ENCODE measurements at places on chromosomes 4 and X. TPM values are rescaled to one million over a fixed set of nuclear protein-coding genes. Genes with fewer than 3 reads are reported as not detected.

Gene FHIP1A
- total RNA-seq = 0.39 TPM

Gene GLOD5
- not detected for total RNA-seq

Gene GAB1
- 0.48 TPM for total RNA-seq

Gene HAUS3
- total RNA-seq = 14.6 TPM

Gene PAGE2B
- 0.55 TPM for total RNA-seq

Gene STBD1
- 0.14 TPM for total RNA-seq

GRCh38 chr4:98663226-98664006, 5.0 kb upstream of the TSPAN5 start:
- no peaks in the 10 kb centered on the region for H3K27me3 ChIP-seq
- H3K4me3 ChIP-seq = peak overlapping the region; percentile 63
- peak; percentile 80 for DNase-seq
- H3K4me1 ChIP-seq = peaks cover 57% of the 10 kb centered on the region

DNA sequence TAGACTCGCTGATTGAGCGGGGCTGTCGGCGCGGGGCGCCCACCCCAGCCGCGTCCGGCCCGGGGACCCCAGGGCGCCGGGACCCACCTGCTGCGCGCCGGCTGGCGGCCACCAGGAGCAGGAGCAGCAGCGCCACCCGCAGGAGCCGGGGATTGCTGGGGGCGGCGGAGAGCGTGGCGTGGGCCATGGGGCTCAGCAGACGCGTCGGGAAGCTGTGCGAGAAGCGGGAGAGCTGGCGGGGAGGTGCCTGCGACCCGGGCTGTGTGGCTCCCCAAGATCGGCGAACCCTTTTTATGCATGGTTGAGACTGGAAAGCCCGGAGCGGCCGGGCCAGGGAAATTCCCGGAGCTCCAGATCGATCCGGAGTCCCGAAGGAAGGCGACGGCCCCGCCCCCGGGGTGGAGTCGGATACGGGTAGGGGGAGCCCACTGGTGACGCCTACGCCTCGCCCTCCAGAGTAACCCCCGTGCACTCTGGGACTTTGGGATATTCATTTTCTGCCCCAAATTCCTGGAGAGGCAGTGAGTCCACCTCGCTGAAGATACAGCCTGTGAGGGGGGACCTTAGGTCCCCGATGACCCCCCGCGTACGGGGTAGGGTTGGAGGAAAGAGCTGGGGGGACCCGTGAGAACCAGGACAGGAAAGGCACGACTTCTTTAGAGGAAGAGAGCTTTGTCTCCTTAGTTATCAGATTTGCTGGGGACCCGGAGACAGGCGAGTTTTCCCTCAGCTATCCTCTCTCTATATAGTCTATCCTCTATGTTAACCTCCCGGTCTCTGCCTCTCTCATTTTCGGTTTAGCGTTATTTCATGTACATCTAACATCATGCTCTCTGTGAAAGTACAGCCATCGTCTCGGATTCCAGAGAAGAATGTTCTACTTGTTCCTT, at the start of gene CXCL3:
Gene CXCL3 (minus strand): TSS at position 265 of the 890 bp plus-strand sequence. CDS start 78 bp downstream, at position 187.
- DNase-seq = peak; percentile 50
- peaks cover 5% of the 10 kb centered on the region for H3K4me1 ChIP-seq
- H3K27ac ChIP-seq = no peak within 1 kb of the TSS
- no peaks in the 10 kb centered on the region for H3K36me3 ChIP-seq
- peak within 1 kb of the TSS; percentile 60 for H3K4me3 ChIP-seq

DNA sequence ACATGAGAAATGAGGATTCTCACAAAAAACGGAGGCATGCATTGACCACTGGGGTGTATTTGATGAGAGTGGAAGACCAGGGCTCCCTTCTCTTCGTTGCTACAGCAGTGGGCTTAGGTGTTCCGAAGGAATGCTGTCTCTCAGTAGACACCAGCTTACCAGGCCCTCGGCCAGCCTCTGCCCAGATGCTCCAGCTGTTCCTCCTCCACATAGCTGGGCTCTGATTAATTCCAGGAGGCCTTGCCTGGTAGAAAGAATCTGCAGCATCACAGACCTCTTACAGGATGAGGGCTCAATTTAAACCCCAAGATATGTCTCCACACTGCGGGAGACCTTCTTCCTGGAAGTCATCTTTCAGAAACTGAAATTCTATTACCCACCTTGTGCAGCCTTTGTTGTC, 346.6 kb upstream of the TENM3 start:
- H3K36me3 ChIP-seq = no peaks in the 10 kb centered on the region
- H3K27ac ChIP-seq = no peak overlapping the region
- no peak overlapping the region for H3K4me3 ChIP-seq
- DNase-seq = no peak
- H3K4me1 ChIP-seq = no peaks in the 10 kb centered on the region
- no peaks in the 10 kb centered on the region for H3K27me3 ChIP-seq

DNA sequence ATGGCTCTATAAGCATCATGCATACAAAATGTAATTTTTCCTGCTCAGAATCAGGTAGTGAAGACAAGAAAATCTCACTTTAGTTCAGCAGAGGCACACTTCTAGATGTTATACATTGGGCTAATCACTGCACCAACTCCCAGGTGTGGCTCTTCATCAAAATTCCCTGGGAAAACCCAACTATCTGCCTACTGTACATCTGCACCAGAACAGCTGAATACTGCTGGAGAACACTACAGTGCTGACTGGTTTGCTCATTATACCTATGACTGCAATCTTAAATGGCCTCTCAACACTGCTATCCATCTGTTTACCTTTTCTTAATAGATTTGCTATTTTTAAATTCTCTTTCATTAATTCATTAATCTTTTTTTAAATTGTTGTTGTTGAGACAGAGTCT, 92.0 kb downstream of the UGT8 start:
- peaks cover 6% of the 10 kb centered on the region for H3K27me3 ChIP-seq
- H3K4me1 ChIP-seq = no peaks in the 10 kb centered on the region
- DNase-seq = no peak
- H3K36me3 ChIP-seq = no peaks in the 10 kb centered on the region
- H3K4me3 ChIP-seq = no peak overlapping the region

GRCh38 chr4:93828332-93828994, at the start of gene ATOH1:
Gene ATOH1, plus strand, starts transcription at chr4:93828753. Its CDS starts 174 bp downstream, at chr4:93828927.
- peaks cover 72% of the 10 kb centered on the region for H3K27me3 ChIP-seq
- H3K4me1 ChIP-seq = peaks cover 21% of the 10 kb centered on the region
- DNase-seq = peak; percentile 10
- peaks cover 5% of the 10 kb centered on the region for H3K36me3 ChIP-seq
- peak within 1 kb of the TSS; percentile 41 for H3K4me3 ChIP-seq

DNA sequence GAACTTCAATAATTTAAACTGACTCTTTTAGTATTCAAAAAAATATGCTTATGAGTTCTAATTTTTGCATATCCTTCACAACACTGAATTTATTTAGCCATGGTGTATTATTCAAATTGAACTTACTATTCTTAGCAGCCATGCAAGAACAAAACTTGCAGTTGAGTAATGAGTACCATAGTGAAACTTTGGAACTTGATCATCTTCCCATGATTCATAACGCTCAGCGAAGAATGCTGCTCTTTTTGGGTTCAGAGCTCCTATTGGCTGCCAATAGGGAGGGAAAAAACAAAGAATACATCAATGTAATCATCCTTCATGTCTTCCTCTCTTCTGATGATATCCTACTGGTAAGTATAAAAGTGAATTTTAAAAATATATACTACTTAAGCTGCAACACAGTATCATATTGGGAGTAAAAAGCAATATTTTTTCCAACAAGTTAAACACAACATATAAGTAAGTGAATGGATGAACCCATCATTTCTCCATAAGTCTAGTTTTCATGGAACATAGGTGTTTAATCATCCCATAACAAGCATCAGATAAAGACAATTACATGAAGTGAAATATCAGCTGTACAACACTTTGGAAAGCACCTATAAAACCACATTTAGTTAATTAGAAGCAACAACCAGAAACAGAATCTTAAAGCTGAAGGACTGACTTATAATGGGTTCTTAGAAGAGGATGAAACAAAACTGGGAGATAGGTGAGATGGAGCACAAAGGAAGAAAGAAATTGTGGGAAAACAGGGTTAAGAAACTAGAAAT, 145.2 kb upstream of the MAB21L2 start:
- peaks cover 16% of the 10 kb centered on the region for H3K4me1 ChIP-seq
- peaks cover 22% of the 10 kb centered on the region for H3K36me3 ChIP-seq
- H3K27ac ChIP-seq = peak overlapping the region; percentile 59
- peak; percentile 42 for DNase-seq
- H3K4me3 ChIP-seq = peak overlapping the region; percentile 16
- no peaks in the 10 kb centered on the region for H3K27me3 ChIP-seq

GRCh38 chrX:121161501-121161933, 114.1 kb downstream of the GLUD2 start:
- H3K4me3 ChIP-seq = peak overlapping the region; percentile 50
- peak overlapping the region; percentile 89 for H3K27ac ChIP-seq
- H3K36me3 ChIP-seq = no peaks in the 10 kb centered on the region
- peaks cover 51% of the 10 kb centered on the region for H3K4me1 ChIP-seq

DNA sequence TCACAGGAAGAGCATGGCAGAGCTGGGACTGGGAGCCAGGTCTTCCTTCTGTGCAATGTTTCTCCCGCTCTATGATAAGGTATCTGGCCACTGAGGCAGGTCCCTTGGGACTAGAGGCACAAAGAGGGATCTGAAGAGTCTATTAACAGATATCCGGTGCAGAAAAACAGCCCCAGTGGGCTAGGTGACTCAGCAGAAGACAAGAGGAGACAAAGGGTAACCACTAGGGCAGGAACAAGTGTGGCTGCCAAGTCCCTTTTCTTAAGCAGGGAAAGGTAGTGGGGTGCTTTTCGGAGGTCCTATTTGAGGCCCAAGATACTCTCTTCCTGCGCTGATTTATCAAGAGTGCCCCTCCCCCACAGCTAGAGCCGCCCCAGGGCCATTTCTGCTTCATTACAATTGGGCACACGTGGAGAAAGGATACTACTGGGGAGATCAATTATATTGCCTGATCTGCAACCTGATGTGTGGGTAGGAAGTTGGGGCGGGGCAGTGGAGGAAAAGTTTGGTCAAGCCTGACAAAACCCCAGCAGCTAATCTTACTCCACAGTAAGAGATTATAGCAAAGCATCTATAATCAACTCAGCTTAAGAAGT, at the start of gene DGAT2L6:
Gene DGAT2L6 (plus strand): TSS at position 546 of the 596 bp plus-strand sequence. CDS start 100 bp downstream, outside the sequence.
- H3K27me3 ChIP-seq = peaks cover 3% of the 10 kb centered on the region
- DNase-seq = no peak
- H3K27ac ChIP-seq = no peak within 1 kb of the TSS
- H3K36me3 ChIP-seq = no peaks in the 10 kb centered on the region
- H3K4me1 ChIP-seq = peaks cover 10% of the 10 kb centered on the region

- H3K4me3 ChIP-seq = no peak overlapping the region
- no peak for DNase-seq
- H3K36me3 ChIP-seq = no peaks in the 10 kb centered on the region
- H3K4me1 ChIP-seq = no peaks in the 10 kb centered on the region
- no peaks in the 10 kb centered on the region for H3K27me3 ChIP-seq
These were observed 646.1 kb upstream of the FRG1 start for GRCh38 chr4:189294574-189294973.

DNA sequence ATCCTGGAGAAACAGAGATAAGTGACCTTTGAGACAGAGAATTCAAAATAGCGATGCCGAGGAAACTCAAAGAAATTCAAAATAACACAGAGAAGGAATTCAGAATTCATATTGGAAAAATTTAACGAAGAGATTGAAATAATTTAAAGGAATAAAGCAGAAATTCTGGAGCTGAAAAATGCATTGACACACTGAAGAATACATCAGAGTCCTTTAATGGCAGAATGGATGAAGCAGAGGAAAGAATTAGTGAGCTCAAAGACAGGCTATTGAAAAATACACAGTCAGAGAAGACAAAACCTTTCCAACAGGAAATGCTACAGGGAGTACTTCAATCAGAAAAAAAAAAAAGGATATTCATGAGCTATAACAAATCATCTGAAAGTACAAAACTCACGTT, 185.8 kb downstream of the PARM1 start:
- no peak overlapping the region for H3K4me3 ChIP-seq
- no peak overlapping the region for H3K27ac ChIP-seq
- no peak for DNase-seq

- H3K27ac ChIP-seq = peak overlapping the region; percentile 44
- no peaks in the 10 kb centered on the region for H3K27me3 ChIP-seq
- peaks cover 62% of the 10 kb centered on the region for H3K4me1 ChIP-seq
- DNase-seq = peak; percentile 53
- no peaks in the 10 kb centered on the region for H3K36me3 ChIP-seq
These were observed 108.9 kb upstream of the TEX13D start for GRCh38 chrX:124223524-124223923.

GRCh38 chr4:119211867-119212233, 663 bp upstream of the USP53 start:
- no peak for DNase-seq
- peak overlapping the region; percentile 91 for H3K27ac ChIP-seq
- peaks cover 2% of the 10 kb centered on the region for H3K36me3 ChIP-seq

DNA sequence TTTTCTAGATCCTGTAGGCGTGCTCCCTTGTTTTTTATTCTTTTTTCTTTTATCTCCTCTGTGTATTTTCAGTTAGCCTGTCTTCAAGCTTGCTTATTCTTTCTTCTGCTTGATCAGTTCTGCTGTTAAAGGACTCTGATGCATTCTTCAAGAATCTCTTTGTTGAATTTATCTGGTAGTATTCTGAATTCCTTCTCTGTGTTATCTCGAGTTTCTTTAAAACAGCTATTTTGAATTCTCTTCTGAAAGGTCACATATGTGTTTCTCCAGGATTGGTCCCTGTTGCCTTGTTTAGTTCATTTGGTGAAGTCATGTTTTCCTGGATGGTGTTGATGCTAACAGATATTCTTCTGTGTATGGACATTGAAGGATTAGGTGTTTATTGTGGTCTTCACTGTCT, 15.3 kb downstream of the RAB33B start:
- H3K4me1 ChIP-seq = peaks cover 3% of the 10 kb centered on the region
- no peaks in the 10 kb centered on the region for H3K27me3 ChIP-seq
- no peak overlapping the region for H3K27ac ChIP-seq

GRCh38 chr4:154124539-154125255, 335.8 kb upstream of the SFRP2 start:
- H3K27me3 ChIP-seq = peaks cover 32% of the 10 kb centered on the region
- no peak for DNase-seq
- H3K36me3 ChIP-seq = no peaks in the 10 kb centered on the region
- H3K27ac ChIP-seq = no peak overlapping the region

GRCh38 chr4:175470131-175470530, 341.9 kb downstream of the GPM6A start:
- H3K4me1 ChIP-seq = no peaks in the 10 kb centered on the region
- H3K4me3 ChIP-seq = no peak overlapping the region
- H3K27me3 ChIP-seq = no peaks in the 10 kb centered on the region
- no peak for DNase-seq

DNA sequence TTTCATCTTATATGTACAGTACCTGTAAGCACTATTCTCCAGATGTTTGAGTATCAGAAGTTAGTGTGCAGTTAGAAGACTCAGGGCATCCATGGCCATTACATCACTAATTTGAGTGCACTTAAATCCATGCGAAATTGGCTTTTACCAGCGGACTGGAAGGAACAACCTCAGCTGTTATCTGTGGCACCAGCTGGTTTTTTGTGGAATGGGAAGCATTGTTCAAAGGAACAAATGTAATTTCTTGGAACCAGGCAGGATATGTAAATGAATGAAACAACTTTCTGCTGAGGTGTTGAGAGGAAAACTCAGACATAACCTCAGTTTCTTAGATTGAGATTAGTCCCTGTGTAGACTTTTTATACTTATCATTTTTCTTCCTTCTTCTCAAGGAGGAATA, 60.2 kb downstream of the PDGFRA start:
- no peaks in the 10 kb centered on the region for H3K36me3 ChIP-seq
- no peak for DNase-seq
- no peaks in the 10 kb centered on the region for H3K4me1 ChIP-seq
- peaks cover 9% of the 10 kb centered on the region for H3K27me3 ChIP-seq
- no peak overlapping the region for H3K4me3 ChIP-seq

All from activated CD4-positive, alpha-beta T cell treated with anti-CD3 and anti-CD28 coated beads for 36 hours (primary cell).